Thymus (tissue), 14 donors: ENCODE measurements at places on chromosomes 7 and 10. TPM values are rescaled to one million over a fixed set of nuclear protein-coding genes. Genes with fewer than 3 reads are reported as not detected.

DNA sequence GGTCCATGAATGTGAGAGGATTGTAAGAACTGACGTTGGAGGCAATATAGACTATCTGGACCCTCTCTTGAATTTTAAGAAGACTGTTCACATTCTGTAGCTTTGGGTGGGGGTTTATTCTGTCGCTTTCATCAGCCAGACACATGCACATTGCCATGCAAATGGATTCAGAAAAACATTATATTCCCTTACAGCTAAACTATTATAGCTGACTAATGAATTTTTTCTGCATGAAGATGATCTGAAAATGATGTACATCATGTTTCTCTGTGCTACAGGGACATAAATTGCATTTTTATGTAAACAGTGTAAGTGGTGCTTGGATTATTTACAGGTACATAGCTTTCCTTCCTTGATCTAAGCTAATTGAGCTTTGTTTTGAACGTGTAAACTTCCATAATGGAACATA is 1.5 kb downstream of the MET start:
- no peak for DNase-seq

Gene MRPS17
- 14.7 TPM for total RNA-seq

Gene GIMAP6
- 42.4 TPM for total RNA-seq

Gene LHPP
- total RNA-seq: 6.3 TPM

DNA sequence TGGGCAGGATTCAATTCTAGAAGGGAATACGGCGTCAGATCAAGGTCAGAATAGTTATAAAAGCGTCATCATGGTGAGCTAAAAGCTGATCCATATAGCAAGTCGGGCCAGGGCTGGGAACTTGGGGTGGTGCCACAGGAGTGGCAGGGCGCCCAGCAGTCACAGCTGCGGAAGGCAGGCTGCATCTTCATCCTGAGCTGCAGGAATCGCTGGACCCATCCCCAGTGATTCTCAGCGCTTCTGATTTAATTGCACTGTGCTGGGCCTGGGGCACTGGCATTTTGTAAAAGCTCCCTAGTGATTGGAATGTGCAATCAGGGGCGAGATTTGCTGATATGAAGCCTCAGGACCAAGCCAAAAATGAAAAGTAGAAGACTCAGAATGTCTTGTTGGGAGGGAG is 135.3 kb downstream of the CTTNBP2 start:
- DNase-seq: no peak

GRCh38 chr10:14592026-14592425 is 182.7 kb downstream of the FAM107B start:
- no peak for DNase-seq

DNA sequence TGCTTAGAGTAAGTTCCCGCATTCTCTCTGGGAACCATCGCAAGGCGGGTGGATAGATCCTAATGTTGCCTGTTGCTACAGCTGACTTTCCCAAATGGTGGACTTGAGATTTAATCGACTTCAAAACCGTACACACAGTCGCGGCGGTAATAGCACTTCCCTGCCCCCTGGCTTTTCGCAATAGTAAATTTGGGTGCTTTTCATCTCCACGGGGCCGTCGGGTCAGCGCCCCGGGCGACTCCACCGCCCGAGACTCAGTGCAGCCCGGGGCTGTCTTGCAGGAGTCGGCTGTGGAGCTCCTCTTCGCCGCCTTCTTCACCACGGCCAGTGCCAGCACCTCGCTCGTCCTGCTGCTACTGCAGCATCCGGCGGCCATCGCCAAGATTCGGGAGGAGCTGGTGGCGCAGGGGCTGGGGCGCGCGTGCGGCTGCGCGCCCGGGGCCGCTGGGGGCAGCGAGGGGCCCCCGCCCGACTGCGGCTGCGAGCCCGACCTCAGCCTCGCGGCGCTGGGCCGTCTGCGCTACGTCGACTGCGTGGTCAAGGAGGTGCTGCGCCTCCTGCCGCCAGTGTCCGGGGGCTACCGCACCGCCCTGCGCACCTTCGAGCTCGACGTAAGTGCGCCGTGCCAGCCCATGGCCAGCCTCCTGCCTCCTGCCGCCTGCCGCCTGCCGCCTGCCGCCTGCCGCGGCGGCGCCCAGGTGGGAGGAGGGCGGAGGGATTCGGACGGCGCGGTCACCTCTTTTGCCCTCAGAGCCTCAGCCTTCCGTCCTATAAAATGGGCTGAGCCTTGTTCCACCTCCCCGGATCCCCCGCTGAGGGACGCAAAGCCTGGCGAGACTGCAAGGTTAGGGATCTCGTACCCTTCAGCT is 5.3 kb downstream of the CYP26C1 start:
- DNase-seq: no peak

Gene MOGAT3
- not detected for total RNA-seq

Gene CALD1
- 17.8 TPM for total RNA-seq

DNA sequence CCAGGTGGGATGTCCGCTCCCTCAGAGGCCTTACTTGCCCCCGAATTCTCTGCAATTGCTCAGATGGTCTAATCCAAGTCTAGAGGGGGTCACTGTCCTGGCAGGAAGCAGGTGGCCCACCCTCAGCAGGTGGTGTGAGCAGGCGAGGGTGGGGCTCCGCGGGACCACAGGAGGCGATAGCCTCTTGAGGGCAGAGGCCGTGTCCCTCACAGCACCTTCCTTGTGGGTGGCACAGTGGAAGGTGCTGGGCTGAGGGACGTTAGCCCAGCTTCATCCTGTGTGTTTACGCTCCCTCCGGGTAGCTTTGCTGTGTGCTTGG is 38.3 kb upstream of the INPP5A start:
- no peak for DNase-seq

Gene FAM3C
- 10.3 TPM for total RNA-seq

GRCh38 chr10:60618861-60619260 is 159.4 kb upstream of the CDK1 start:
- no peak for DNase-seq

Gene CDK14
- 9.0 TPM for total RNA-seq

- no peak for DNase-seq
These were observed 93.8 kb downstream of the C1GALT1 start for GRCh38 chr7:7276161-7276560.

DNA sequence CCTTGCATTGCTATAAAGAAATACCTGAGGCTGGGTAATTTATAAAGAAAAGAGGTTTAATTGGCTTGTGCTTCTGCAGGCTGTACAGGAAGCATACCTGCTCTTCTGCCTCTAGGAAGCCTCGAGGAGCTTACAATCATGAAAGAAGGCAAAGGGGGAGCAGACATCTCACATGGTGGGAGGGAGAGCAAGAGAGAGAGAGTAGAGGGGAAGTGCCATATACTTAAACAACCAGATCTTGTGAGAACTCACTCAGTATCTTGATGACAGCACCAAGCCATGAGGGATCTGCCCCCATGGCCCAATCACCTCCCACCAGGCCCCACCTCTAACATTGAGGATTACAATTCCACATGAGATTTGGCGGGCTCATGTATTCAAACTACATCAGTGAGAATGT is 79.1 kb upstream of the HECW1 start:
- DNase-seq: no peak

Gene CLRN3
- total RNA-seq: 0.05 TPM

- no peak for DNase-seq
These were observed 395.1 kb upstream of the GALNT17 start for GRCh38 chr7:70736715-70737460.

DNA sequence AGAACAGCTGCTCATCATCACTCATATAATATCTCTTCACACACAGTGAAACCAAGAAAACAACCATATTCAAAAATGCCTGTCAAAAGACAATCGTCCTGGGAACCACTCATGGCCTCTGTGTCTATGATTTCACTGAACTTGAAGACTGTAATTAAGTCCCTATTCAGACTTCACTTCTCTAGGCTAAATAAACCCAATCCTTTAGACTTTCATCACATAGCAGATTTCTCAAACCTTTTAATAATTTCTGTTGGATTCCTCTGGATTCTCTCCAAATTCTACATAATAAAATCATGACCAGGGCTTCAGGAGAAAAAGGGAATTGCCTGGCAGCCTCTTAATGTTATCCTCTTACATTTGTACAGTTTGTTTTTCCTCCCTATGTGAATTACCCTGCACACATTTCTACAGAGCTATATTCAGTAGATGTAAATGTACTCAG is 201.1 kb downstream of the LRRN3 start:
- no peak for DNase-seq

GRCh38 chr7:128084896-128085608 is 53.8 kb upstream of the LRRC4 start:
- no peak for DNase-seq

GRCh38 chr7:90485734-90486316 is 16.4 kb downstream of the PTTG1IP2 start:
- DNase-seq: no peak

- no peak for DNase-seq
These were observed 158.4 kb downstream of the PARD3 start for GRCh38 chr10:34656661-34657060.
